GM12865 (cell line): ENCODE measurements at places on chromosomes 4 and X.

DNA sequence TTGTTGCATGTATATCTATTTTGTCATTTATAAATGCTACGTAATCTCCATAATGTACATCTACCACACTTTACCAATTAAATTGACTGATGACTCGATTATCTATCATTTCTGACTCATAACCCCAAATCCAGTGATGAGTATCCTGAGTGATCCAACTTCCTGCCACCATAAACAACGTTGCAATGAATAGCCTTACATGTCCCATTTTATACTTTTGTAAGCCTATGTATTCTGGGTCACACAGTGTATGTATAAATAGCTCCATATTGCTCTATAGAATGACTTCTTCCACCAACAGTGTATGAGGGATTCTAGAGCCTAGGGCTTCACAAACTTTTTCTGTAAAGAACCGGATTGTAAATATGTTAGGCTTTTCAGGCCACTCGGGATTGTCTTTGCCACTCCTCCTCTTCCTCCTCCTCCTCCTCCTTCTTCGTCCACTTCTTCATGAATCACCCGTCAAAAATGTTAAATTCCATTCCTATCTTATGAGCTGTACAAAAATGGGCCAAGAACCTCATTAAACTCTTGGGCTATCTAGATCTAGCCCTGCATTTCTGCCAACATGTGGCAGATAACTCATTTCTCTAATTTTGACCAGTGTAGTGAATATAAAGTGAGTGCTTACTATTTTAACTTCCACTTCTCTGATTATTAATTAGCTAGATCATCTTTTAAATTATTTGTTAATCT lies 672.2 kb upstream of the AMOT start:
- no peak for DNase-seq

GRCh38 chrX:68710870-68711576 lies 63.6 kb downstream of the STARD8 start:
- DNase-seq = peak; percentile 35

DNA sequence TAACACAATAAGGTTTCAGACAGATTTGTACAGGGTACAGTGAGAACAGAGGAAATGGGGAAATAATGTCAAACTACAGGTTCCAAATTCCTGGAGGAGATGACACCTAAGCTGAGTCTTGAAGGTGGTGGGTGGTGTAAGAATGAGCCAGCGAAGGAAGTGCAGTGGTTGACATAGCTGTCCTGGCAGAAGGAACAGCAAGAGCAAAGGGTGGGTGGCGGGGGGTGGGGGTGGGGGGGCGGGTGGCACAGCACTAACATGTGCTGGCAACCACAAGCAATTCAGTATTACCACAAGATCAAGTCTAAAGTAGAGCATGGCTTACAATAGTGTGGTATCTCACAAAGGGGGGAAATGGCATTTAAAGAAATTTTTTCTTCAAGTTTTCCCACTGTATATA lies 13.1 kb upstream of the G3BP2 start:
- no peak for DNase-seq

DNA sequence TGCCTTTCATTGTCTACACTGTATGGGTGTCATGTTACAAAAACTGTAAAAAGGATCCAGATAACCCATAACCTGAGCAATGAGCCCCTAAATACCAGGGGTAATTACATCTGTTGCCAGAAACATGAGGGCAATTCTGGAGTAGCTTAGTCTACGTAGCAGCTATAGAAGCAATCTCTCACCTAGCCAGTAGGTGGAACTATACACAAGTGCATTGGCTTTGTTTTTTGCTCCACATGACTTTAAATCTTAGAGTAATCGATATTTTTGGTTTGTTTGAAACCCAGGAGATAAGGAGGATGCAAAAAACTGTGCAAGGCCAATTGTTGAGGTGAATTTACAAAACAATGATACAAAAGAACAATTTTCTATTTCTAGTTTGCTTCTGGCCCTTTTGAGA lies 57.5 kb downstream of the GPR82 start:
- peak; percentile 58 for DNase-seq

DNA sequence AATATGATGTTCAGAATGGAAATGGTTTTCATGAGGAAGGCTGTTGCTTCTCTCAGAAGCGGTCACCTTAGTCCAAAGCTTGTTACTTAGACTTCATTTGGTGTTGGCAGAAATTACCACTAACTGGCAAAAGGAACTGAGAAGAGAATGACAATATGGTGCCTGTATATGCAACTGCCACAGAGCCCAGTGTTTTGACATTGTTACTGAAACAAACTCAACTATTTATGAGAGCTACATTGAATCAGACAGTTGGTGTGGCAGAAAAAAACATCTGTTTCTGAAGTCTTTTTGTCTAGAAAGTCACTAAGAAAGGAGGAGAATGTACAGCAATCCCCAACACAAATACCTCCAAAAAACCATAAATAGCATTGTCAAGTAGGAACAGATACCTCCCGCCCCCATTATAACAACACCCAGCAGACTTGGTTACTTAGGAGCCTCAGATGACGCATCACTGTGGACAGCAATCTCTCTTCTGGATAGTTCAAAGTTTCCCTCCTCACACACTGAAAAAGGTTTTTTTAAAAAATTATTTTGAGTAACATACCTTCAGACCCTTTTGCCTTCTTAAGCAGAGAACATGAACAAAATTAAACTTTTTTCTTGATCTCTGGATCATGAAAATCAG lies 92.2 kb downstream of the MAML3 start:
- no peak for DNase-seq

DNA sequence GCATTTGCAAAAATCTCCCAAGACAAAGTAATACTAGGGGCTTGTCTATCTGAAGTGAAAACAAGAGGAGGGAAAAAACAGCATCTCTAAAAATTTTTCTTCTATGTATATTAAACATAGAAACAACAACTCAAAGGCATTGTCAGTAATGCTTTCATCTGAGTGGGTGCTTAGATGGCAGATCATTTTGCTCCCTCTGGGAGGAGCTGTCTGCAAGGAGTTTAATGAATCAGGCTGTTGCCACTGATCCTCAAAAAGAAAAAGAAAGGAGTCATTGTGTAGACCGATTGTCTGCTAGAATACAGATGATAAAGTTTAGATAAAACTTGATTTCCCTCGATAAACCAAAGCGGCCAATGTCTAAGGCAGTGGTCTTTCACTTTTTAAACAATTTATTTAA lies 49.7 kb upstream of the KLHL8 start:
- DNase-seq = peak; percentile 37

GRCh38 chr4:151415978-151416377 lies 7.0 kb downstream of the FHIP1A start:
- no peak for DNase-seq

- peak; percentile 73 for DNase-seq
Measured at GRCh38 chr4:103075894-103076746, 441 bp downstream of the SLC9B2 start.

DNA sequence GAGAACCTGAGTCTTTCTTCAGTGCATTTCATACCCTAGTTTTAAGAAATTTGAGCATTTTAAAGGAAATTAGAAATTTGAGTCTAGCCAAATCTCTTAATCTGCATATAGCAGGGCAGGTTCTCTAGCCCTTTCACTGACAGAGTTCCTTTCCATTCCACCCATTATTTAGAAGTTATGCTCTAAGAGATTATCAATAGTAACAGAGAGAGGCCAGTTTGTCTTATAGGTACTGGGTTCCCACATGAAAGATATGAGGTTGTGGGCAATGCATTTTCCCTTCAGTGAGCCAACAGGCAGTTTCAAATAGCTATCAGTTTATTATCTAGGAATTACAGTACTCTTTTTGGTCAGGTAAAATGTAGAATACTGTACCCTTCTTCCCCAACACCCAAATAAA lies 7.3 kb upstream of the GALNT7 start:
- DNase-seq = no peak

- no peak for DNase-seq
Measured at GRCh38 chrX:25166145-25166544, 150.4 kb upstream of the ARX start.
